ENCODE measurements at places on chromosomes 5 and 9. TPM values are rescaled to one million over a fixed set of nuclear protein-coding genes. Genes with fewer than 3 reads are reported as not detected.

Gene SLC2A6
- total RNA-seq, result 20.4 TPM

Gene GRXCR2
- not detected for total RNA-seq

Gene GRK6
- 24.8 TPM for total RNA-seq

Gene ACTBL2
- total RNA-seq, result 0.05 TPM

Gene CKMT2
- not detected for total RNA-seq

Measured in A549 treated with DMSO at 1 μM for 4 hours (cell line).